NCI-H2227 treated with DMSO at 0.1 percent for 48 hours (cell line): ENCODE measurements at places on chromosomes 7 and 10.

GRCh38 chr10:70906953-70907636 lies 18.7 kb upstream of the PCBD1 start:
- no peak for DNase-seq

DNA sequence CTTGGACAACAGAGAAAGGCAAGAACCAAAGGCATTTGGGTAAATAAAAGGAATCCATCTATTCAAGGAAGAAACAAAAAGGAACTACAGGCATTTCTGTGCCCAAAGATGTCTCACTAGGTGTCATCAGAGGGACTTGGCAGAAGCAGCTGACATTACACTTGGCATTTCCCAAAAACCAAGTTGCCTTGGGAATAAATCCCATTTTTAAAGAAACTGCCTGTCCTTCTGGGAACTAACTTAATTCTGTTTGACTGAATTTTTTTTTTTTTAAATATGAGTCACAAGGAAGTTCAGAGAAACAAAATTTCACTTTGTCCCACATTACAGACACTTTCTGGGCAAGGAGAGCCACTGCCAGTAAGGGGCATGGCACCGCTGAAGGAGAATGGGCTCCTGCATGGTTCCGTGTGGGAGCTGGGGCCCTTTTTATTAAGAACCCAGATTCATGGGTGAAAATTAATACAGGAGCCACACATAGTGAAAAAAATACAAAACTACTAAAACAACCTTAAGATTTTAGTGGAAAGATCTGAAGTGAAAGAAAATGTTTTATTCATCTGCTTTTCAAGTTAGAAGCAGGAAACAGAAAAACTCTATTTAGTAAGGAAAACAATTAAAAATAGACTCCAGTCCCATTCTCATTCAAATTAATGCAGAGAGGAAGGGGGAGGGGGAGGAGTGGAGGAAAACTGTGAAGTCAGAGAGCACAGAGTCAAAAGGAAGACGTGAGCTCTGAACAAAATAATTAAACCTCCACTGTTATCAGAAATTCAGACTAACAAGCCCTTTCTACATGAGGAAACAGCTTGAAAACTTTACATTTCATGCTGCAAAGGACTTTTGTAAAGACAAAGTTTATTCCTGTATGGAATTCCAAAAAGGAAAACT lies 118.4 kb upstream of the PDLIM1 start:
- no peak for DNase-seq

- peak; percentile 61 for DNase-seq
Observed at GRCh38 chr10:34638406-34639054, 176.6 kb downstream of the PARD3 start.

- no peak for DNase-seq
Observed at GRCh38 chr7:50661345-50662040, 96.3 kb upstream of the DDC start.

- DNase-seq = no peak
Observed at GRCh38 chr7:51366172-51366728, 49.6 kb upstream of the COBL start.

DNA sequence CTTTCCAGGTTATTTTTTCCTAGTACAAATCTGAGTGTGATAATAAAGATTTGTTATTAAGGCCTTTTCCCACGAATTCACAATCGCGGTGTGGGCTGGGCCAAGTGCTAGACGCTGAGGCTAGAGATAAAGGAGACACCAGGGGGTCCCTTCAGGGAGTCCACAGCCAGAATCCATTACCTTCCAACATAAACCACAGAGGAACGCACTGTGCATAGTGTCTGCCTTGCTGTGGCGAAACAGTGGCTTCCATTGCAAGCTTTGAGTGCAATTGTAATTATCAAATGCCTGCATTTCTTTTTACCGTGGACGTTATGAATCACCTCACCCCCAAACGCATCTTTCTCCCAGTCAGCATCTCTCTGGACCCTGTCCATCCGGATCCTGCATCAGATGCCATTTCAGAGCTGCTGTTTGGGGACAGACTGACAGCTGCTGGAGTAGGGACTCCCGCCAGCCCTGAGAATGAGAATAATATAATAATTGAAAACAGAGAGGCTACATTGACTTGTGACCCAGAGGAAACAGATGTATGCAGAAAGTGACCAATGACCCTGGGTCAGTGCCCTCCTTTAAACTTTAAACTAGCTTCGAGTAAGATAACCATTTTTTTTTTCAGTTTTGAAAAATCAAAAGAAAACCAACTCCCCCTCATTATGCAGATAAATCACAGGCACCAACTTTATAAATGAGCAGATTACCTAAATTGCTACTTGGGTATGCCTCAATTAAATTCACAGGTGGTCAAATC lies 456.2 kb upstream of the NRP1 start:
- no peak for DNase-seq

- DNase-seq = no peak
Observed at GRCh38 chr10:65213170-65213569, 1692.0 kb downstream of the REEP3 start.

- DNase-seq = no peak
Observed at GRCh38 chr7:2191016-2191415, 41.7 kb downstream of the MAD1L1 start.

- DNase-seq = no peak
Observed at GRCh38 chr7:100519580-100519979, 19.4 kb upstream of the AGFG2 start.

DNA sequence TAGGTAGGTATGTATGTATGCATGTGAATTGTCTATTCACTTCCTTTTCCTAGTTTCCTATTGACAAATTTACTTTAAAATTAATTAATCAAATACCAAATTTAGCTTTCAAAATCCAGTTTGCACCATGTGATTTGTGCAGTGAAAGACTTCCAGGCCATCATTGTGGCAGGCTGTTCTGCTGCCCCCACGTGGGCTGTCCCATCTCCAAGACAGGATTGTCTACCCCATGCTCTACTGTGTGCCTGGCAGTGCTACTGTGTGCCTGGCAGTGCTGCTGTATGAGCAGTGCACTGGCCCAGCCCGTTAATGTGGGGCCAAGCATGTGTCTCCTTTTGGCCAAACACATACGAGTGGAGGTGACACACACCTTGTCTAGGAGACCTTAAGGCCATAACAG lies 374.8 kb downstream of the GFRA1 start:
- no peak for DNase-seq

DNA sequence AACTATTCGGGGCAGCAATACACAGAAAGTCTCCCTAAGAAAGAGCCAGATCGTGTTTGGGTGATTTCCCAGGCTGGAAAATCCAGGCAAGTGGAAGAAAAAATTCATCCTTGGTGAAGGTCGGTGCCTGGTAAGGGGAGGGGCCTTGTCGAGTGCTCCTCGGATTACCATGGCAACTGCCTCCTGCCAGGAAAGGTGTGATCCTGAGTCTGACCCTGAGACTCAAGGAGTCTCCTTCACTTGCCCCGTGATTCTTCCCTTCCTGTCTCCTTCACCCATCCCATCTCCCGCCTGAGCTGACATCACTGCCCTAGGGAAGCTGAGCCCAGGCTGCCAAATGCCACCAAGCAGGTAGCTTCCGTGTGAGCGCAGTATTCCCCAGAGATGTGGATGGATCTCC lies 112.2 kb downstream of the MYL10 start:
- no peak for DNase-seq

- no peak for DNase-seq
Observed at GRCh38 chr7:129790136-129790535, 162.6 kb downstream of the UBE2H start.

- no peak for DNase-seq
Observed at GRCh38 chr7:154767821-154768415, 235.0 kb downstream of the PAXIP1 start.

GRCh38 chr7:92850516-92850915 lies 14.1 kb upstream of the CDK6 start:
- no peak for DNase-seq

DNA sequence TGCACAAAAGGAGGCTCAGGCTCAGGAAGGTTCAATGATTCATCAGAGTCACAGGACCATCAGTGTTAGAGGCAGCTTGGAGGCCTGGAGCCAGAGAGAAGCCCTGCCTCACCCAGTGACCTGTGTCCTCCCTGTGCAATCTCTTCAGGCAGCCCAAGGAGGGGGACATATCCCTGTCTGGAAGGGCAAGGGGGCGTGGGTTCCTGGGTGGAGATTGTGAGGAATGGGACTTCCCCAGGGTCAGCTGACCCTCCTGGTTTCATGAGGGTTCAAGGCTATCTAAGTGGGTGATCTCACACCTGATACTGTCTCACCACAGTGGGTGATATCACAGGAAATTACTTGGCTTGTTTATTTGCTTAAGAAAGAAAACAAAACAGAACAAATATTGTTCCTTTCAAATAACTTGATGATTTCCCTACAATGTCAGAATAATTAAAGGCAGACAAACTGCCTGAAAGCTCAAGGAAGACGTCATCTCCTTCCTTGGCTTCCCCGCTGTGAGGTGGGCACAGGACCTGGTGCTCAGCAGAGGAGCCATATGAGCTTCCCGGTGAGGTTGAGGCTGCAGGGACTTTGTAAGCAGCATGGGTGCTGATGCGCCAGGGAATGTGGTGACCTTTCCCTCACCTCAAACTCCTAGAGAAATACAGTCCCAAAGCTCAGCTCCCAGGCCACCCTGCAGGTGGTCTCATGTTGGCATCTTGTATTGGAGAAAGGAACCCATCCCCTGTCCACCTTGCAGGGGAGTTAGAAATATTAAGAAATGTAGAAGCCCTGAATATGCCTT lies 763.2 kb downstream of the GRID1 start:
- no peak for DNase-seq

GRCh38 chr7:156984174-156984891 lies 26.1 kb downstream of the MNX1 start:
- no peak for DNase-seq

DNA sequence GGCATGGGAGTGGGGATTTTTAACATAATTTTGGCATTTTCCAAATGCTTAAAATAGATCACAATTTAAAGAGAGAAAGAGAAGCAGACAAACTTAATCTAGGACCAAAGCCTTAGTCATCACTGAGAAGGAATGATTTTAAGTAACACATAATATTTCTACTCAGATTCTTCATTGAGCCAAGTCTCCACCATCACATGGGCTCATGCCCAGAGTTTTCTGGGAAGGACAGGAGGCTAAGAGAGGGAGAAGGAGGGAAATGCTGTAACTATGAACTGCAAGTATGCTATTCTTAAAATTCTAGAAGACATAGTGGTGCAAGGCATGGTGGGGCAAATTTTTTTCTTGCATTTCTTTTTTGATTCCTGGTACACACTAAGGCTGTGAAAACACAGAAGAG lies 23.8 kb upstream of the UBE2D1 start:
- DNase-seq = no peak
